ENCODE measurements at places on chromosomes 1 and 21.

DNA sequence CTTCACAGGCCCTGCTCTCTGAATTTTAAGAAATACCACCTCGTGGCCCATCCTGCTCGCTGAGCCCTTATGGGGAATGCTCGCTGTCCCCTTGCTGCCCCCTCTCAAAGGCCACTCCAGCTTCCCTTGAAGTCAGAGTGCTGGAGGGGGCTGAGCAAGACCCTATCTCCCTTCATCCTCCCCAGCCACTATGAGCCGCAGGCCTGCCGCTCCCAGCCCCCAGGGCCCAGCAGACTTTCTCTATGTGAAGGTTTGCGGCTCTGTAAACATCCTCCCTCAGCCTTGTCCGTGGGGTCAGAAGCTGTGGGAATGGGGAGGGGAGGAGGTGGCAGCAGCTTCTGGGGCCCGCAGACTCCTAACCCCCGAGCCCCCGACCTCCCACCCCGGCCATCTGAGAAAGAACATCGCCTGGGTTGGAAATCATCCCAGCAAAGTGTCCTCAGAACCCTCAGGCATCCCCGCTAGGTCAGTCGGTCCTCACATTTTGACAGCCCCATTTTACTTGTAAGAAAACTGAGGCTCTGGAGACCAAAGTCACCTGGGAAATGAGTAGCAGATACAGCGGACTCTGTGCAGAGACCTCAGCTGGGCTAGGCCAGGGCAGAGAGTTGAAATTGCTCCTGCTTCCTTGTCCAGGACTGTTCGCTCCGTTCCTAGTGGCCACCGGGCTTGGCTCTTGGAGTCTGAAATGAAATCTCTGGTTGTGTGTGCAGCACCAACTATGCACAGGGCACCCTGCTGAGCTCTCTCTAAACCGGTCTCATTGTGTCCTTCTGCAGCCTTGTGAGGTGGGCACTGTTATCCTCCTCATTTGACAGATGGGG lies 4.4 kb downstream of the KCNQ4 start:
- no peak for DNase-seq

DNA sequence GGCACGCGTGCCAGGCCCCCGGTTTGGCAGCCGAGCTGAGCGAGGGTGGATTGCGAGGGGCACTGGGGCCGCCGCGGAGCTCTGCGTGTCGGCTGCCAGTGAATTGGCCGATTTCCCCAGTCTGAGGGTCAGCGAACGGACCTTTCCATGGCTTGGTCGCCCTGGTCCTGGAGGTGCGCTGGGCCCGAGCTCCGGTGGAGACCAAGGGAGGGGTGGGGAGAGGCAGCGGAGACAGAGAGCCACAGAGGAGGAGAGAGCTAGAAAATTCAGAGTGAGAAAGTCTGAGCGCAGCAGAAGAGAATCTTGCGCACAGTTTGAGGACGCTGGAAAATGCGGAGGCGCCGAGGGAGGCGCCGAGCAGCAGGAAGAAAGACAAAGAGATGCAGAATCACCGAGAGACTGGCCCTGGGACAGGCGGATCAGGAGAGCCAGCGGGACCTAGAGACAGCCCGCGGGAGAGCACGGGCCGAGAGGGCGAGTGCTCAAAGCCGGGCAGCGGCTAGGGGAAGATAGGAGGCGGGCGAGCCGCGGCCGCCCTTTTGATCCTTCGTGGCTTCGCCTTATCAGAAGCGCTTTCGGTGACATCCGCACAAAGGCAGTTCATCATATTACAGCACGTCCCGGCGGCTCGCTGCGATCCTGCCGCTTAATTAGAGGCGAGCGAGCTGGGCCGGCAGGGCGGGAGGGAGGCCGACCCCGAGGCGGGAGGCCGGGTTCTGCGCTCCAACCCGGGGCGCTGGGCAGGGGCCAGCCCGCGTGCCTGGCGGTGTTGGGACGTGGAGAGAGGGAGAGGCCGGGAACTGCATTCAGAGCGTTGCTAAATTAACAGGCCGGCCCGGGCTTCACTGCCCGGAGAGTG lies 12.7 kb downstream of the PAX7 start:
- no peak for DNase-seq

DNA sequence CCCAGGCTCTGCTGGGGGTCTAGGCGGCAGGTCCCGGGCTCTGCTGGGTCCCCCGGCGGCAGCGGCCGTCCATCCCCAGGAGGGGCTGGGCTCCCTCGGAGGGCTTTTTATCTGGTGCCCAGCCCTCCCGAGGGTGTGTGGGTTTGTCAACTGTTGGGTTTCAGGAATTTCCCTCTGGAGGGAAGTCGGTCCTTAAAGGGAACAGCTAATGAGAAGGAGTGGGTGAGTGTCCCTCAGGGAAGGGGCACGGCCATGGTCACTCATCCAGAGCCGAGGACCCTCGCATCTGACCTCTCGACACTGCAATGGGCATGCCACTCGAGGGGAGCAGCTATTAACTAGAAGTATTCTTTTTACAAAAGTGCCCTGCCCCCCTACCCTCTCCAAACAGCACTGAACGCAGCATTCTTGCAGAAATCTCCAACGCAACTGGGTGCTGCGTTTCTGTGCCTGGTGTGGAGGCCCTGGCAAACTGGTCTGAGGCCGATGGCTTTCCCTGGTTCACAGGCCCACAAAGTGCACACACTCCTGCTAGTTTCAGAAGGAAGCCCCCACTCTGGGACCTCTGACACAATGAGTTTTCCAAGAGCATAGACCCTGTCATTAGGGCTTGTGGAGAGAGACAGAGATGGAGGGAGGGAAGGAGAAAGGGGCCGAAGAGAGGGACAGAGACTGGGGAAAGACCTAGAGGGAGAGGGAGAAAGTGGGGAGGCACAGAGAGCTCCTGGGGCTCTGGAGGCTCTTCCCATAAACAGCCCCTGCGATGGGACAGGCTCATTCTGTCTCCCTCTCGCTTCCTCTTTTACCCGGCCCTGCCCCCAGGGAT lies 1.0 kb upstream of the TSPEAR start:
- DNase-seq, result no peak

- no peak for DNase-seq
These were observed 18.5 kb downstream of the CLCA1 start for GRCh38 chr1:86487131-86487810.

DNA sequence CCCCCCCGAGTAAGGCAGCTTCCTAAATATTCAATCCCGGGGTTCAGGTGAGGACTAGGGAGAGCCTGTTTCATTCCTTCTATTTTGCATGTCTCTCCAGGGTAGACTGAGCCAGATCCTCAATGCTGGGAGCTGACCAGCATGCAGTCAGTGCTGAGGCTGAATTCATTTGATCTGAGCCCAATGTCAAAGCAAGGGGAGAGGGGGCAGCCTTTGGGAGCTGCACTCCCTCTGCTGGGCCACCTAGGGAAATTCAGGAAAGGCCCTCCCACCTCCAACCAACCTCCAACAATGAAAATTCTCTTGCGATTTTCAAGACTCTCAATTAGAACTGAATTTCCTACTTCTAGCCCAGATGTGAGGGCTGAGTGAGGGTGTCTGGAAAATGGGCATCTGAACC lies 371.2 kb downstream of the NPHP4 start:
- DNase-seq, result no peak

- no peak for DNase-seq
These were observed 133.4 kb downstream of the DMRTB1 start for GRCh38 chr1:53592521-53592982.

DNA sequence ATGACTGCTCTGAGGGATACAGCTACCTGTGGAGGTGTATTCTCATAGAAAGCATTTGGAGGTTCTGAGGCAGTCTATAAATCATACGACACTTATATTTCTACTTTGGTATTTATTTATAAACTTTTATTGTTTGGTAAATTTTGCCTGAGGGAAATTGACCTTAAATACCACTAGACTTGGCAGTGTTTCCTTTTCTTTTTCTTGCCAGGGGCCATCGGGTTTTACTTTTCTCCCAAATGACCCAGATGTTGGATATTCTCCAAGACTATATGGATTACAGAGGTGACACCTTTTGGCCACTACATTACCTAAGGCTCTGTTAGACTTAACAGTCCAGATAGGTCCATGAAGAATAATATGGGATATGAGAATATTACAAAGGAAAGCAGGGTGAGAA lies 28.2 kb downstream of the CHD1L start:
- DNase-seq, result no peak

GRCh38 chr21:43343095-43343991 lies 83.6 kb downstream of the SIK1 start:
- DNase-seq, result no peak

DNA sequence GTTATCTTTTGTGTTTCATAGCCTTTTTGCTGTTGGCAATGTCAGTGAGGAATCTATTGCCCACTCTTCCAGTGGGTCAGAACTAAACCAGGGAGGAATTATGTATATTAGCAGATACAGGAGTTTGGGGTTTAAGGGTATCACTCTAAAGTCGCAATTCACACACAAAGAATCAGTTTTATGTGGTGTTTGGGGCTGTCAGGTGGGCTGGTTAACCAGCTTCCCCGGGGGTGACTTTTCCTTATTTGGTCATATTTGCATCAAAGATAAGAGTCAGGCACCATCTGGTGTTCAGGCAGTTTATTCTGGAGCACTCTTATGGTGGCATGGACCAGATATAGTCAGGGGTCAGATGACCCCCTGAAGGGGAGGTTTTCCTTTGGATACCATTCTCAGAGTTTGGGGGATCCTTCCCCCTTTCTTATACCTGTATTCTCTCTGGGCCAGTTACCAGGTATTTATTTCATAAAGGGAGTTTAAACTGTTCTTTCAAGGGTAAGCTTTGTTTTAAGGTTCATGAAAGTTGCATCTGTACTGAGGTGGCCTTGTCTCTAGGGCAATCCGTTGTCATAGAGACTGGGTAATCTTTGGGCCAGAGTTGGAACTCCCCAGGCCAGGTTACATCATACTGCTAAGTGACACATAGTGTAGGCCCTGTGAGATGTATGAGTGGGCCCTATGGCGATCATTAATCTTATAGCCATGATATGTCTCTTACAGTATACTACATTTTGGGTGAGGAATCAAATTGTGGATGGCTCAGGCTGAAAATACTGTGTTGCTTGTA lies 148.2 kb downstream of the RWDD3 start:
- no peak for DNase-seq

GRCh38 chr1:6898974-6899539 lies 113.8 kb downstream of the CAMTA1 start:
- DNase-seq, result no peak

- DNase-seq, result no peak
These were observed 3.9 kb downstream of the RCC1 start for GRCh38 chr1:28509705-28510272.

DNA sequence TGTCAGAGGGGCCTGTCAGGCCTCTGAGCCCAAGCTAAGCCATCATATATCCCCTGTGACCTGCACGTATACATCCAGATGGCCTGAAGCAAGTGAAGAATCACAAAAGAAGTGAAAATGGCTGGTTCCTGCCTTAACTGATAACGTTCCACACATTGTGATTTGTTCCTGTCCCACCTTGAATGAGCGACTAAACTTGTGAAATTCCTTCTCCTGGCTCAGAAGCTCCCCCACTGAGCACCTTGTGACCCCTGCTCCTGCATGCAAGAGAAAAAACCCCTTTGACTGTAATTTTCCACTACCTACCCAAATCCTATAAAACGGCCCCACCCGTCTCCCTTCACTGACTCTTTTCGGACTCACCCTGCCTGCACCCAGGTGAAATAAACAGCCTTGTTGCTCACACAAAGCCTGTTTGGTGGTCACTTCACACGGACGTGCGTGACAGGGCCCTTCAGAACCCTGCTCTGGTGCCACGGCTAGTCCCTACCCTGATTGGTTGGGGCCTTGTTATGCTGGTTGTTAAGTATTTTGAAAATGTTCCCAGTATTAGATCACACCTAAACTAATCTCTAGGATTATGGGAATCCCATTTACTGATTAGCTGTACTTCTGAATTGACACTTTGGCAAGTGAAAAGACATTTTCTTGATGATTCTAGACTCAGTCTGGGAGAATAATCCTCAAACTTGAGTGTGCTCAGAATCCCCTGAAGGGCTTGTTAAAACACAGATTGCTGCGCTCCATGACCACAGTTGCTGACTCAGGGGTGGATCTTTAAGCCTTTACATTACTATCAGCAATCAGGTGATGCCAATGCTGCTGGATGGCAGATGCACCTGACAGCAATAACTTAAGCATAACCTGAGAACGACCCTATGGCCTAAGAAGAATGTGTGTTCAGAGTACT lies 28.8 kb upstream of the SPATA6 start:
- DNase-seq, result no peak

GRCh38 chr21:40049031-40049930 lies 182.0 kb downstream of the PCP4 start:
- DNase-seq, result no peak

DNA sequence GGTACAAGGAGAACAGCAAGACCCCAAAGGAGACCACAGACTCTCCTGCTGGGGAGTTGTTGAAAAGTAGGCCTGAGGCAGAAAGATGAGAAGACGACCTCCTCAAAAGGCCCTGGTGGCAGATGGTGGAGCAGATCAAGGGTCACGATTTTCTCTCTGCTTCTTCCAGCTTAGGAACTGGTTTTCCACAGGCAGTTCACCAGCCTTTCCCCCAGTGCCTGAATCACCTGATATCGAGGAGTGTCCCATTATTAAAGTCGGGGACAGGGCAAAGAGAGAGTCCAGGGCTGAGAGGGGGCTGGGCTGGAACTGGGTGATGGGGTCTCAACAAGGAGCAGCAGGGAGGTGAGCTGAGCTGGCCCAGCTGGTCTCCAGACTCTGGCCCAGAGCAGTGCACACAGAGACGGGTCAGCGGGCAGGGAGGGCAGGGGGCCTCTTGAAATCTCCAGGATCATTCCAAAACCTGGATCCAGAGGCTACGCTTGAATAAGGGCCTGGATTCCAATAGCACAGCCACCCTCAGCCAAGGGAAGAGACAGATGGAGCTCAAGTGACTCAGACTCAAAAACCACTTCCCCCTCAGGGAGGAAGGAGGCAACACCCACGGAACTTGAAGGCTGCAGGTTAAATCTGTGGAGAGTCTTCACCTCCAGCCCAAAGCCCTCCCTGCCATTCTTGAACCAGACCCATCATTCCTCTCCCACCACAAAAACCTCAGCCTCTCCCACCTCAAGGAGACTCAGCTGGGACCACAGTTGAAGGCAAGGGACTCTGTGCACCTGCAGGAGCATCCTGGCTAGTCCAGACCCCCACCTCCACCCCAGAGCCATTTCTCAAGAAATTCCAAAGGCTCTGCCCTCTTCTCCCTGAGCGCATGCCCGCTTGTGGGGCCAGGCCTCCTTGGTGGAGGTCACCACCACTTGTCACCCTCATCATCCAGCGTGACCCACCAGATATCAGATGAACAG lies at the start of gene S100A5:
Gene S100A5 (minus strand): TSS at position 541 of the 968 bp plus-strand sequence. CDS start 743 bp downstream, outside the sequence.
- DNase-seq, result no peak

- no peak for DNase-seq
These were observed 21.0 kb downstream of the GNG12 start for GRCh38 chr1:67812226-67812625.

- no peak for DNase-seq
These were observed 76.7 kb downstream of the GFI1 start for GRCh38 chr1:92409946-92410549.

DNA sequence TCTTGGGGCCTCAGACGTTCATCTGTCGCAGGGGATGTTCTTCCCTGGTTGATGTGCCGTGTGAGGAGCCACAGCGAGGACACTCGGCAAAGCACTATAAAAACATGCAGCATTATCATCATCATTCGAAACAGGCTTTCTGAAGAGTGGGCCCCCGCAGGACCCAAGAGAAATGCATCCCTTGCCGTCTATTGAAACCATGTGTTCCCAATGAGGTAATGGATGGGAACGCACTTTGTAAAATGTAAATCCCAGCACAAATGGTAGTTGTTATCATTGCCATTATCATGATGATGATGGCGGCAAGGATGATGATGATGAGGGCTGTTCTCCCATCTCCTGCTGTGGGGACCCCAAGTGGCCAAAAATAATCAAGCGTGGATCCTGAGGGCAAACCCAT lies 76.8 kb downstream of the GLIS1 start:
- no peak for DNase-seq

- DNase-seq, result no peak
These were observed 9.5 kb downstream of the IL6R start for GRCh38 chr1:154414606-154415005.

All from SIG-M5 (cell line).